ENCODE measurements at places on chromosomes 12 and 14. TPM values are rescaled to one million over a fixed set of nuclear protein-coding genes. Genes with fewer than 3 reads are reported as not detected.

CAPZA3 gene
- total RNA-seq, result not detected

C12orf42 gene
- total RNA-seq, result not detected

FAM90A1 gene
- total RNA-seq, result not detected

KRT78 gene
- 2.1 TPM for total RNA-seq

LMNTD1 gene
- 1.8 TPM for total RNA-seq

KTN1 gene
- total RNA-seq, result 140 TPM

PRPH gene
- 10.4 TPM for total RNA-seq

LUM gene
- total RNA-seq, result 83.5 TPM

C14orf132 gene
- 46.5 TPM for total RNA-seq

STAT6 gene
- total RNA-seq, result 149 TPM

IL31 gene
- total RNA-seq, result not detected

TPPP2 gene
- total RNA-seq, result not detected

ANO4 gene
- total RNA-seq, result 0.17 TPM

TMTC2 gene
- 8.7 TPM for total RNA-seq

KRT83 gene
- total RNA-seq, result not detected

BMAL2 gene
- total RNA-seq, result 7.3 TPM

SYCP3 gene
- total RNA-seq, result not detected

ISM2 gene
- total RNA-seq, result not detected

WASHC3 gene
- total RNA-seq, result 85.7 TPM

THAP2 gene
- total RNA-seq, result 3.8 TPM

HOXC13 gene
- total RNA-seq, result not detected

RFX4 gene
- not detected for total RNA-seq

GDF3 gene
- not detected for total RNA-seq

CRIP1 gene
- 34.0 TPM for total RNA-seq

CFAP73 gene
- total RNA-seq, result not detected

GLIPR1 gene
- 18.3 TPM for total RNA-seq

KLRG1 gene
- total RNA-seq, result 1.7 TPM

MYF5 gene
- total RNA-seq, result not detected

CIDEB gene
- total RNA-seq, result 9.5 TPM

DHRS2 gene
- 0.66 TPM for total RNA-seq

PIWIL1 gene
- total RNA-seq, result under 0.01 TPM

ADAM20 gene
- total RNA-seq, result 0.33 TPM

NID2 gene
- 40.4 TPM for total RNA-seq

ACOT6 gene
- not detected for total RNA-seq

KRT73 gene
- not detected for total RNA-seq

DPY19L2 gene
- 7.9 TPM for total RNA-seq

RNASE1 gene
- total RNA-seq, result 766 TPM

TMTC1 gene
- total RNA-seq, result 177 TPM

KLRC1 gene
- total RNA-seq, result 0.50 TPM

PRH2 gene
- not detected for total RNA-seq

CLSTN3 gene
- 9.6 TPM for total RNA-seq

PLEKHG7 gene
- total RNA-seq, result not detected

ZNF385A gene
- 22.8 TPM for total RNA-seq

SLC15A5 gene
- total RNA-seq, result not detected

GON7 gene
- 14.5 TPM for total RNA-seq

FAM222A gene
- 3.2 TPM for total RNA-seq

BCL11B gene
- 0.50 TPM for total RNA-seq

HRK gene
- not detected for total RNA-seq

ETFBKMT gene
- 0.83 TPM for total RNA-seq

All from esophagus muscularis mucosa (tissue), 4 donors.